DMS79 (cell line): ENCODE measurements at places on chromosomes 4 and X.

GRCh38 chr4:4666187-4666586 lies 124.3 kb upstream of the STX18 start:
- DNase-seq, result no peak

DNA sequence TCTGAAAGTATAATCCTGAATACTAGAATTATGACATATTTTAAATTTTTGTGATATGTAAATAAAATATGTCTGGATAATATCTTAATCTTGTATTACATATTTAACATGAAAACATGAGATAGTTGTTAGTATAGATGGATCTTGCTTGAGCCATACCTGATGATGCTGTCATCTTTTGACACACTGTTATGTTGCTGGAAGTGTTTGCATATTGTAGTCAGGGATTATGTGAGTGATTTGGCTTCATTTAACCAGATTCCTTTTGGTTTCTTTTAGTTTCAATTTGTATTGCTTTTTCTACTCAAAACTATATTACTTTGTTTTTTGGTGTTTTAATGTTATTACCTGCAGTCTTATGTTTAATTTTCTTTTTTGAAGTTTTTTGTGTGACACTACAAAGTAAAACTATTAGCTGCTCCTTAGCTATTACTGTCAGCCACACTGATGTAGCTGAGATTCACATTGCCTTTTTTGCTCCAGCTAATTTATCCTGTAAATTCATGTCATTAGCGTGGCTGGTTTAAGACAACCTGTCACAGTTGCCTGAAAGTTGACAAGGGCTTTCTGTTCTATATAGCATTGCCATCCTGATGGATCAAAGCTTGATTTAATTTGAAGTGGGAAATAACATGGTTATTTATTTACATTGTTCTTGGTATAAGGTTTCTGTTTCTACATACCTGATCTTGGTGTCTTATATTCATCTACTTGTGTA lies 33.7 kb downstream of the METAP1 start:
- DNase-seq, result no peak

- DNase-seq, result no peak
These were observed 52.7 kb downstream of the HTT-AS start for GRCh38 chr4:3021627-3022026.

DNA sequence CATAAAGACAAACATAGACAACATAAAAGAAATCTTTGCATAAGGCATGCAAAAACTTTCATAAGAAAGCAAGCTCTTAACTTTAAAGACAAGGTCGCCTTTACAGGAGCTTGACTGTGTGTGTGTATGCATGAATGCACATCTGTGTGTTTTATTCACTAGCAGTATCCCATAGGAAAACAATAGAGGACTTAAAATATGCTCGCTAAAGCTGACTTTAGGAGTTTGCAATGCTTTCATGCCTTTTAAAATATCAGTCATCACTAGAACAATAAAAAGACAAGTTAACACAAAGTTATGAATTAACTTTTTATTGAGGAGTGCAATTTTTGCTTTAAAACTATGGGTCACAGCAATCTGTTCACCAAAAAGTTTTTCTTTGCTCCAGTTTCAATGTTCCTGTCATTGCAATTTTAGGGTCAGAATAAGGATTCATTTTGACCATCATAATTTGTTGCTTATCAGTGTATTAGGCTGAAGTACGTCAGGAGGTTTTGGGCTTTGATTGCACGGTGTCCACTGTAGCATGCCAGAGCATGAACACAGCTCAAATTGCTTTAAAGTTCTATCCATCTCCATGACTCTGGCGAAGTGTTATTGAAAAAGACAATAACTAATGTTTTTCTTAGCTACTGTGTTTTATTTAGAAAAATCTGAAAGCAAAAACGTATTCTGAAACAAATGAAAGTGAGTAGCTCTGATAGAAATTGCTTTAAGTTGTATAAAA lies 36.9 kb downstream of the ANXA10 start:
- DNase-seq, result no peak

- DNase-seq, result no peak
These were observed 221.0 kb upstream of the NWD2 start for GRCh38 chr4:37023504-37023903.

DNA sequence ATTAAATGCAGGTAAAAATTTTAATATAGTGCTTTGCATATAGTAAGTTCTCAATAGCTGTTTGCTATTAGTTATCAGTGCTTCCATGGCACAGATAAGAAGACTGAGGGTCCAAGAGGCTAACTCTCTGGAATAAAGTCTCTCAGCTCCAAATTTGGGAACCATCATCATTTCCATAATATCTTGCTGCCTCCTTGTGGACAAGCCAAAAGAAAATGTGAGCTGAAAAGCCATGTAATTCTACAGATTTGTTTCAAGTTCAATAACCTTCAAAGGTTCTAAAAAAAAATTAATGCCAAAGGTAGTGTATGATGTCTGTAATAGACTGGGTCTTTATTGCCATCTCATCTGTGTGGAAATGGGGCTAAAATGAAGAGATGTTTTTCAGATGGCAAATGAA lies 136.9 kb upstream of the VCX start:
- no peak for DNase-seq

GRCh38 chrX:63809173-63809572 lies 24.2 kb upstream of the ARHGEF9 start:
- DNase-seq, result no peak

GRCh38 chr4:162874748-162875147 lies 291.9 kb downstream of the NAF1 start:
- DNase-seq, result no peak

DNA sequence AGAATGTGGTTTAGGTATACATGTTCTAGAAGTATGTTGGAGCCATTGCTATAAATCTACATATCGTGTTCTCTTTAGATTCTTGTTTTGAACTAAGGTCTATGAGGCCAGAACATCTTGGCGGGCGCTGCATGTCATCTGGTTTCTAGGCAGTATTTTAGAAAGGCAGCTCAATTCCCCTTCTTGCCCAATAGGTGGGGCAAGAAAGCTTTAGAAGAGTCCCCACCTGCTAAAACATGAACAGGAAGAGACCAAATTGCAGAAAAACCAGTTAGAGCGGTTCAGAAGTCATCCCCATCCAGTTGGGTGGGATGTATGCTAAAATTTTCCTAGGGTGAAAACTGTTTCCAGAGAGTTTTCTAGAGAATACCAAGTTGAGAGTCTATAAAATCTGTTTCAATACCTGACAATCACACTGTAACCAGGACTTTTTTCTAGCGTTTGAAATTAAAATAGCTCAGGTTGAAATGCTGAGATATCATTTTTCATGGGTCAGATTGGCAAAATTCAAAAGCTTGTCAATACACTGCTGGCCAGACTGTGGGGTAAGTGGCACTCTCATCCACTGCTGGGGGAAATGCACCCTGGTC lies 17.5 kb upstream of the SH3KBP1 start:
- peak; percentile 9 for DNase-seq

DNA sequence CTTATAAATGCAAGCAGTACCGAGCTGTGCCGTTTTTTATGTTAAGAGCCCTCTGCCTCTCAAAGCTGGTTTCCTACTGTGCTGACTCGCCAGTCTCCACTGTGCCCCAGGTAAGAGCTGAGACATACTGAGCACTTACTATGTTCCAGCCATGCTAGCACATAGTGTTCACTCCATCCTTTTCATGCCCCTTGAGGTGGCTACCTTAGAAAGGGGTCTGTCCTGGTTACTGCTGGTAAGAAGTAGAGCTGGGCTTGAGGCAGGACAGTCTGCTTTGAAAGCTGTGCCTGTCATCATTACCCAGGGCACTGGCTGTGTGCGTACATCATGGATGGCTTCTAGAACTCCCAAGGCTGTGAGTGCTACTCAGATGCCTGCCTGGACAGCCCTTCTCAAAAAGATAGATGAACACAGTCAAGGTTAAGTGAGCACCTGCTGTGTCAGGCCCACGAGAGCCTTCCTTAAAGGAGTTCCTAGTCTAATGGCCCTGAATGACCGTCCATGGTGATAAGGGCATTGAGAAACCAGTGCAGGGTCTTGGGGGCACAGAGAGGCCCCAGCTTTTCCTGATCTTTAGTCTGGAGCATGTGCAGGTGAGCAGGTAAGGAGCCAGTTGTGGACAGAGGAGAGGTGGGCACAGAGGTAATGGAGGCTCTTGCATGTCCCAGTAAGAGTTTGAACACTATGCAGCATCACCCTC lies 1.6 kb downstream of the STK32B start:
- no peak for DNase-seq
